Inflammatory macrophage treated with lipopolysaccharide for 4 hours (primary cell): ENCODE measurements at places on chromosomes 6 and 20.

GRCh38 chr20:40683894-40684268 lies 5.2 kb downstream of the MAFB start:
- DNase-seq, result no peak

DNA sequence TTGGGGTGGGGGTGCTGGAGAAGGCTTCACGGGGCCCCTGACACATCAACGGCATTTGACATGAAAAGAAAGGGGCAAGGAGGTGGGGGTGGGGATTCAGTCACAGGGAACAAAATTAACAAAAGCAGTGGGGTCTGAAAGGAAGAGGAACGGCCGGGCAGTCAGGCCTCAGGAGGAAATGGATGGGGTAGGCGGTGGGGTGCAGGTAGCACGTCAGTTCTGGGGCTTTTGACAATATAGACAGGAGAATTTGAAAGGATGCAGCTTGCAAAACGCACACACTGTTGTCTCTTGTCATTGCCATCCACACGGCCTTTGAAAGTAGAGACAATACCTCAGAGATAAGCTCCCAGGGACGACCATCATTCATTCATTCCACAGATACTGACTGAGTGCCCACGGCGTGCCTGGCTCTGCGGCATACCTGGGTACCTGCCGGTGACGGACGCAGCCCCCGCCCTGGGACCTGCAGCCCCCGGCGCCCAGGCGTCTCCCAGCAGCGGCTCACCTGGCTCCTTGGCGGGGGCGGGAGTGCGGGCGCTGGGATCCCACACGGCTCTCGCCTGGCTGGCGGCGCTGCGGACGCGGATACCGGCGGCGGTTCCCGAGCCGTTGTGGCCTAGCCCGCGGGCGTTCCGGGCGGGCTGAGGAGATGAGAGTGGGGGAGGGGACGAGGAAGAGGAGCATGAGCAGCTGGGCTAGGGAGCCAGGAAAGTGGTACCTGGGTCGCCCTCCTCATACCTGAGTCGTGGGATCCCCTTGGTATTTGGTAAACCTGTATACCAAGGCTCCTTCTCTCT lies at the start of gene SLC26A8:
TSS of gene SLC26A8 (minus strand) at position 646 of the 800 bp plus-strand sequence. CDS start 4,934 bp downstream, outside the sequence.
- DNase-seq, result no peak

GRCh38 chr20:38723848-38724625 lies at the start of gene SLC32A1:
TSS of gene SLC32A1 (plus strand) at chr20:38724486. CDS start at chr20:38724725, 239 bp downstream.
- no peak for DNase-seq

GRCh38 chr6:128605961-128606360 lies 85.6 kb upstream of the PTPRK start:
- DNase-seq, result no peak

DNA sequence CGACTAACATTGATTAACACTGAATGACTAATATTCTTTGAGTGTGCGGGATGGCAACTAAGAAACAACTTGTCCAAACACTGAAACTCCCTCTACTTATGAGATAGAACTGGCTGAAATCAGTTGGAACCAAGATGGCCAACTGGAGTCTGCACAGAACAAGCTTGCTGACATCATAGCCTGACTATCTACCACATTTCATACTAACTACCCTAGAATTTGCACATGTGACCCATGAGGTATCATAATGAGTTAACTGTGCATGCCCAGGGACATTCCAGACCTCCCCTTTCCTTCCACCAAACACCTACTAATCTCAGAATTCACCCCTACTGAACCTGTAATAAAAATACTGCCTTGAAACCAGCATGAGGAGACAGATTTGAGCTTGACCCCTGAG lies 43.2 kb downstream of the PHIP start:
- DNase-seq, result no peak

GRCh38 chr20:44516491-44516890 lies 5.4 kb downstream of the SERINC3 start:
- DNase-seq, result no peak
